ENCODE measurements at places on chromosomes 6 and 20. TPM values are rescaled to one million over a fixed set of nuclear protein-coding genes. Genes with fewer than 3 reads are reported as not detected.

DNA sequence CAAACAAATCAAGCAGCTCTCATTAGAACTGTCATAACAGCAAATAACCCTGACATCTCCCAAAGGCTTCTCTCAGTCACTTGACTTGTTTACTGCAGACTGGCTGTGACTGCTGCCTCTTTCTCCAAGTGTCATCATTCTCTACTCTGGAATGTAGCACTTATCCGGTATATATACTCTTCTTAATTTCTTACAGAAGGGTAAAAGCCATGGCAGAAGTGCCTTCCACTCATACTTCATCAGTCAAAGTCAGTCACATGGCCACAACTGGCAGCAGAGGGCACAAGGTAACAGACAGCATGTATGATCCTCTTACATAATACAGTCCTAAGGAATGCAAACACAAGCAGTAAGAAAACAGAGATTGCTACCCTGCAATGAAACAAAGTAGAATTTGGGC, 9.3 kb downstream of the NAPB start:
- no peaks in the 10 kb centered on the region for H3K36me3 ChIP-seq
- H3K4me1 ChIP-seq, result peaks cover 23% of the 10 kb centered on the region
- H3K27me3 ChIP-seq, result no peaks in the 10 kb centered on the region

DNA sequence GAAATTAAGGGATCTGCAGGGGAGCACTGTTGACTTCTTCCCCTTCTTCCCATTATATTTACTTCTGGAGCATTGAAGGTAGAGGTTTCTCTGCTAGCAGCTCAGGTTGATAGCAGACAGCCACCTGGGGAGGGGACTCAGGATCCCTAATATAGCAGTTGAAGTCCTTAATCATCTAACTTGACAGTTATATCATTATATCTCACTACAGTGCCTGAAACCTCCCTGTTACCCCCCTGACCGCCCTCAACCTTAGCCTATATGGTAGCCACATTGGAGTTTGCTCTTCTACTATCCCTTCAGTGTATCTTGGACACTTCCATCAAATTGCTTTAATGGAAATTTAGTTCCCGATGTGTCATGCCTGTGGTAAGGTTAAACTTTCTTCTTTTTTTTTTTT, 7.0 kb downstream of the RALGAPB start:
- no peak for DNase-seq
- no peaks in the 10 kb centered on the region for H3K36me3 ChIP-seq
- H3K27ac ChIP-seq, result no peak overlapping the region
- no peak overlapping the region for H3K4me3 ChIP-seq

- no peak overlapping the region for H3K27ac ChIP-seq
- H3K36me3 ChIP-seq, result no peaks in the 10 kb centered on the region
- peaks cover 6% of the 10 kb centered on the region for H3K4me1 ChIP-seq
These were observed 57.3 kb upstream of the PHACTR2 start for GRCh38 chr6:143620447-143620846.

LSM2 gene
- total RNA-seq, result 51.6 TPM

PCK1 gene
- total RNA-seq, result 13.0 TPM

OTOR gene
- not detected for total RNA-seq
